NCI-H1930 (cell line): ENCODE measurements at places on chromosomes 6 and 20.

DNA sequence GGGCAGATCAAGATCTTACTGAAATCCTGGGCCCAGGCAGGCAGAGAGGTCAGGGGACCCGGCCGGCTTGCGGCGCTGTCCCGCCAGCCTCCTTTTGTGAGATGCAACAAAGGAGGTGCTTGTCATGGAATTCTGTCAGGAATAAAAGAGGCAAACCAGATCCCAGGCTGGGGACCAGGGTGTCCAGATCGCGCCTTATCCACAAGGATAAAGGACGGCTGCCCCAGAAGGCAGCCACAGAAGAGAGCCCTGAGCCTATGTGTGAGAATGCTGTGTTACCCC is 42.6 kb upstream of the CDH22 start:
- no peak for DNase-seq

GRCh38 chr20:61850926-61851900 is 214.5 kb downstream of the TAF4 start:
- DNase-seq, result no peak

DNA sequence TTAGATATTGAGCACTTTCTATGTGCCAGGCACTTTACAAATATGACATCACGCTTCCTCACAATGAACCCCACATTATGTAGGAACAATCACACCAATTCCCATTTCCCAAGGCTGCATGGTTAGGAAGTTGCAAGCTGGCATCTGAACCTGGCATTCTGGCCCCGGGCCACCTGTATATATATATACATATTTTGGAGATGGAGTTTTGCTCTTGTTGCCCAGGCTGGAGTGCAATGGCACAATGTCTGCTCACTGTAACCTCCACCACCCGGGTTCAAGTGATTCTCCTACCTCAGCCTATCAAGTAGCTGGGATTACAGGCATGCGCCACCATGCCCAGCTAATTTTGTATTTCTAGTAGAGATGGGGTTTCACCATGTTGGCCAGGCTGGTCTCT is 30.4 kb downstream of the SRC start:
- no peak for DNase-seq

DNA sequence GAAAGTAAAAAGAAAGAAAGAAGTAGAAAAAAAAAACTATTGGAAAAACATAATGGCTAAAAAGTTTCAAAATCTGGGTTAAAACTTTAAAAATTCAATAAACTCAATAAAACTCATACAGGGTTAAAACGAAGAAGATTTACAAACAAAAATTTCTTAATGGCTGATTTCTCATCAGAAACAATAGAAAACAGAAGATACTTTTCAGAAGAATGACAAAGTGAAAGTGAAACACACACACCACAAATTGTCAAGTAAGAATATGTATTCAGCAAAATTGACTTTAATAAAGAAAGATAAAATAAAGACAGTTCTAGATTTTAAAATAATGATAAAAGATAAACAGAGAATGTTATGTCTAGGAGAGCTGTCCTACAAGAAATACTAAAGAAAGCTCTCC is 618.9 kb upstream of the GJE1 start:
- no peak for DNase-seq

DNA sequence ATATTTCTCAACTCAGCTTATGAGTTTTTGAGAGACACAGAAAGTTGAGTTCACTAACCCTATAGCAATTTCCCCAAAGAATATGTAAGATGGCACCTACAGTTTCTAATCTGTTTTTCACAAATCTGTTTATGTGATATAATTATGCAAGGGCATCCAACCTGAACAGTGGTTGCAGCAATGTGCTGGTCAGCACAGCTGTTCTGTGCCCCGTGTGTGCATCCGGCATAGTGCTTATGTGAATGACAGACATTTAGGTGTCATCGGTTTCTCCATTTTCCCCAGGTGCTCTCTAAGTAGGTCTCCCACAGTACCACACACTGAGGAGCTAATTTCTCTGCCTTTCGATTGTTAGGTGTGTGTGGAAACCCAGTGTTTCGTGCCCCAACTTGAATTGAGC is 7.7 kb upstream of the BACH2 start:
- DNase-seq, result no peak

DNA sequence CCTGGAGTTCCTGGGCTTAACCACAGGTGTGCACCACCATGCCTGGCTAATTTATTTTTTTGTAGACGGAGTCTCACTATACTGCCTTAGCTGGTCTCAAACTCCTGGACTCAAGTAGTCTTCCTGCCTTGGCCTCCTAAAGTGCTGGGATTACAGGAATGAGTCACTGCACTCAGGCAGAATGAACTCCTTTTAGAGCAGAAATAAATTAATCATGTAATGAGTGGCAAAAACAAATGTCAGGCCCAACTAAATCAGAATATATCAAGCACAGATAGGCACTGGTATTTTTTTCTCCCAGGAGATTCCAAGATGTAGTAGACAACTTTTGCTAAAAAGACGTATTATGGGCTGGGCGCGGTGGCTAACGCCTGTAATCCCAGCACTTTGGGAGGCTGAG is 2.6 kb downstream of the RPS10 start:
- DNase-seq, result no peak

DNA sequence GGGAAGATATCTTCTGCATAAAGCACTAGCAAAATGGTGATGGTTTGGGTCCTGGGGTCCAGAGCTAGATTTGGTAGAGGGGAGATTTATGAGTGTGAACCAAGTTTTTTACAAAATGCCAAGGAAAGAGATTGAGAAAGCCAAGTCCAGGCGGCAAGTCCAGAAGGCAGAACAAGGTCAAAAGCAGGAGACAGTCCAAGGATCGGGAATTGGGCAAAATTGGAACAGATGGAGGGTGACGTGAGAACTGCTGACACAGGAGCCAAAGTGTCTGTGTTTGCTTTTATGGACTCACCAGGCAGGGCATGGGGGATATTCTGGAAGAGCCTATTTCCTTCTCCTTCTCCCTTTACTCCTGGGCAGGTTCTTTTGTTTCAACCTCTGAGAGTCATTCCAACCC is 4.1 kb downstream of the NHLRC1 start:
- no peak for DNase-seq

DNA sequence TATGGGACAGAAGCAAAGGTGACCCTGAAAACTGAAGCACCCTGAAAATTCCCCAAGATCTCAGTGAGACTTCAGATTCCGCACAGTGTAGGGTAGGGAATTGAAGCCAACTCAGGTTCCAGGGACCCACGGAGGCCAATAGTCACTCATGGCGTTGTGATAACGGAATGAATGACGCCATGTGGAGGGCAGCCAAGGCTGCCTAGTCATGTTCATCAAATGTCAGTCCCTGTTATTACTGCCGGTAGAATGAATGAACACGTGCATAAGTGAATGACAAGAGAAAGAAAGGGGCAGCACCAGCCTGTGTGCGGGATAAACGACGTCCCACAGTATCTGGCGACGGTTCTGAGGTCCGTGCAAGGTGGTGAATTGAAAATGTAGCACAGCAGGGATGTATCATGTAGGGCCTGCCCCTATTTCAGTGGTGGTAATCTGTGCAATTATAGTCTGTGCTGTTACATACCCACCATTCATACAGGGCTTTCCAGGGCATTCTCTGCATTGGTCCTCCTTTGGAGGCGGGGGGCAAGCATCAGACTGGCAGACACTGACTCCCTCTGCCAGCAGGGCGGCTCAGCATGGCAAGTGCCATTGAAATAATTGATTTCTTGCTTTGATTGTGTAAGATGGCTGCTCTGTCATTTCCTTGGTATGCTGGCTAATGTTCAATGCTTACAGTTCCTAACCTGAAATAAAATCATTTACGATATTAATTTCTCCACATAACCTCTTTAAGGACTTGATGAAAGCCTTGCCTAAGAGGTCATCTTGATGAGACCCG is 386.9 kb downstream of the CDH4 start:
- no peak for DNase-seq

DNA sequence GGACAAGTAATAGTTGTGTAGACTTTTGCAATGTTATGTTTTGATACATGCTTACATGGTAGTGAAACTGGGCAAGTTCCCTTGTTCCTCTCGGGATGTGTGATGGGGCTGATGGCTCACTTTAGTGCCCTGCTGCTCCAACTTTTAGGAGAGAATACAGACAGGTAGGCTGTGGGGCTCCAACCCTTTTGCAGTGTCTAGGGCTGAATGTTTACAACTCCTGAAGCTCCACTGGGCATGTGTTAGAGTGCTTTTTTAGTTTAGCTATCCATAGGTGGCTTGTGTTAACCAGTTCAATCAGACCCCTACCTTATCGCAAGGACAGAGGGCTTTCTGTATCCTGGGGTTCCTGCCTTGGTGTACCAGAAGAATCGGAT is 33.8 kb downstream of the SERPINB6 start:
- no peak for DNase-seq

GRCh38 chr6:117263353-117263927 is 1.9 kb upstream of the VGLL2 start:
- no peak for DNase-seq

DNA sequence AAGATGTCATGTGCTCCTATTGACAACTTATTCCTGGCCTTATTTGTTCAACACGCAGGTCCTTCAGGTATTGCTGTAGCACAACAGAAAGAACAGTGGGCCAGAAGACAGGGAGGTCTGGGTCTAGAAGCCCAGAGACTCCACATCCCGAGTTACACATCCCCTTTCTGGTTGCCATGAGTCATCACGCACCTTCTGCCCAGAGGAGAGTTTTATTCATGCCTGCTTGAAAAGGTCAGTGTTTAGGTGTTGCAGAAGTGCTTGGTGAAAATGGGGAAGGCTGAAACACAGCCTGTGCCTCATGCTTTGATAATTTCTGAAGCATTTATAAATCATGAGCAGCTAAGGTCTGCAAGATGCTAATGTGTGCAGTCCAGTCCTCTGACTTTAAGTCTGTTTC is 256.4 kb downstream of the GMPR start:
- DNase-seq, result no peak

DNA sequence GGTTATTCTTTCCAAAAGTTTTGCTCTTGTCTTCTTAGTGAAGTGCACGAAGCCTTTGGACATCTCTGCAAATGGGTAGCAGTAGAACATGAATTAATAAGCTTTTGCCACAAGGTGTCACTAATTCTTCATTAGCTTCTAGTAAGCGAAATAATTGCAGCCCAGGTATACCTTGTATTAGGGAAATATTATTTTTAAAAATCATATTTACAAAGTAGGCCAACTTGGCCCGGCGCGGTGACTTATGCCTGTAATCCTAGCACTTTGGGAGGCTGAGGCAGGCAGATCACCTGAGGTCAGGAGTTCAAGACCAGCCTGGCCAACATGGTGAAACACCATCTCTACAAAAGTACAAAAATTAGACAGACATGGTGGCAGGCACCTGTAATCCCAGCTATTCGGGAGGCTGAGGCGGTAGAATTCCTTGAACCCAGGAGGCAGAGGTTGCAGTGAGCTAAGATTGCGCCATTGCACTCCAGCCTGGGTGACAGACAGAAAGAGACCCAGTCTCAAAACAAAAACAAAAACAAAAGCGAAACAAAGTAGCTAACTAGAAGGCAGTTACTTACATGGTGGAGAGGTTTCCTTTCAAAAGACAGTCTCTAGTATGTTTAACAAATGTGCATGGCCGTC is 8.8 kb upstream of the RSPH3 start:
- DNase-seq, result no peak

DNA sequence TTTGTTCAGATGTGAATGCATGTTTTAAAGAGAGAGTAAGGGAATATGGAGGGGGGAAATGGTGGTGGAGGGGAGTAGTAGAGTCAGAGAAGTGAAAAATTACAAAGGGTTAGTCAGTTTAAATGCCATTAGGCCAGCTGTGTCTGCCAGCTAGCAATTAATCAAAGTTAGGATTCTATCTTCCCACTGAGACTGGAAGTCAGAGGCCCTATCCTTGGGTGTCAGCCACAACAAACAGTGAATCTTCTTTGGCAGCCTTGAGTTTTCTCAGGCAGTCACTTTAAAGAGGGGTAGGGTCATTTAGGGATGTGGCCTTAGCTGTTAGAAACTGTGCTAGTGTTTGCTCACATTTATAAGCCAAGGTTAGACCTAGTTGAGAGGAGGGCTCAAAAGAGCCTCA is 120.5 kb upstream of the BTBD3 start:
- DNase-seq, result no peak

DNA sequence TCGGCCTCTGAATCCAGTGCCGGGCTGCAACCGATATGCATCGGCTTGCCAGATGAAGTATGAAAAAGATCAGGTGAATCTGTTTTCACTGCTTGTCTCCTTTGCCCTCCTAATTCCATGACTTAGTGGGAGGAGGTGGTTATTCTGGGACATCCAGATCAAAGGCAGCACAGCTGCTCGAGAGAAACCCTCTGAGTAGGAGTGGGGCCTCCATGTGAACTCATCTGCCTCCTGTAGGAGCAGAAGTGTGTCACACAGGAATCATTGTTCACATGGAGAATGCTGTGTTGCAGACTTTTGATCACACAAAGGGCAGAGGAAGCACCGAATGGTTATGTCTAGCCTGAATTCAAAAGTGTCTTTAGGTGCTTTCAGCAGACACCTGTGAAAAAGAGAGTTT is 73.1 kb upstream of the SLC22A1 start:
- DNase-seq, result no peak

- no peak for DNase-seq
Measured at GRCh38 chr6:83113258-83113657, 45.8 kb downstream of the DOP1A start.

- DNase-seq, result no peak
Measured at GRCh38 chr20:57759724-57760123, 49.9 kb upstream of the PMEPA1 start.

GRCh38 chr6:169450097-169450496 is 196.5 kb upstream of the THBS2 start:
- DNase-seq, result no peak

DNA sequence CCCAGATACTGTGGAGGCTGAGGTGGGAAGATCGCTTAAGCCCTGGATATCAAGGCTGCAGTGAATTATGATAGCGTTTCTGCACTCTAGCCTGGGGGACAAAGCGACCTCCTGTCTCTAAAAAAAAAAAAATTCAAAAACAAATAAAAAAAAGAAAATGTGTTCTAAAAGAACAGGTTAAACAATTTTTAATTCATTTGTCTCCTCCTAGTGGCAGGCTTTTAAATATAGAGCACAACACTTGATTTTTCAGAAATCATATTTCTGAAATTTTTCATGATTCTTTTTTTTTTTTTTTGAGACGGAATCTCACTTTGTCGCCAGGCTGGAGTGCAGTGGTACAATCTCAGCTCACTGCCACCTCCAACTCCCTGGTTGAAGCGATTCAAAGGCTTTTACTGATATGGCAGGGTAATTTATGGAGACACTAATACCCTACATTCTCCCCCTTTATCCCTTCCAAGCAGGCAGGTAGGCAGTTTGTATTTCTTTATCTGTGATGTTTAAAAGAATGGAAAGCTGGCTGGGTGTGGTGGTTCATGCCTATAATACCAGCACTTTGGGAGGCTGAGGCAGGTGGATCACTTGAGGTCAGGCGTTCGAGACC is 8.7 kb upstream of the GTF3C6 start:
- no peak for DNase-seq

DNA sequence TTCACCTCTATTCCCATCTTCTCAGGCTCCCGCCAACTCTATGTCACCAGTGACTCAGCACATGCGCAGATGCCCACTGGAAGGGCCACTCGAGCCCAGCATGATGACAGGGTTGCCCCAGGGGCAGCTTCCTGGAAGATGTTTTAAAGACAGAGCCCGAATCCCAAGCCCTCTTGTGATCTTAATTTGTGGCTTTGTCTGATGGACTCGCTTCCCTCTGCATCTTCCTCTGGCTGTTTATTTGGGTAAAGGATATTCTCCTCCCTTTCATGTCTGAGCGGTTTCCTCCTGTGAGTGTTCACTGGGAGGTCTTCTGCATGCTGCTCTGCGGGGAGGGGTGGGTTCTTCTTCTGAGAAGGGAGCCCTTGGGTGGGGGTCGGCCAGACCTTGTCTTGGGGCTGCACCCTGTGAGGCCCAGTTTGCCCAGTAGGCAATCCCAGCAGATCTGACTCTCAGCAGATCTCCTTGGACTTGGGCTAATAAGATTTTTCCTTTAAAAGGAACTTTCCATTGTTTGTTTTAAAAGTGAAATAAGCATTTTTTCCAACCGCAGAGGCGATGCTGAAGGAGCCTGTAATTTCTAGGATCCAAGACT is 401.0 kb downstream of the CDC5L start:
- no peak for DNase-seq
